ENCODE measurements at places on chromosomes 5 and 9.

GRCh38 chr5:88606173-88606572 lies 276.8 kb downstream of the MEF2C start:
- no peak for DNase-seq

- DNase-seq = no peak
Measured at GRCh38 chr5:32308946-32309345, 3.8 kb downstream of the MTMR12 start.

DNA sequence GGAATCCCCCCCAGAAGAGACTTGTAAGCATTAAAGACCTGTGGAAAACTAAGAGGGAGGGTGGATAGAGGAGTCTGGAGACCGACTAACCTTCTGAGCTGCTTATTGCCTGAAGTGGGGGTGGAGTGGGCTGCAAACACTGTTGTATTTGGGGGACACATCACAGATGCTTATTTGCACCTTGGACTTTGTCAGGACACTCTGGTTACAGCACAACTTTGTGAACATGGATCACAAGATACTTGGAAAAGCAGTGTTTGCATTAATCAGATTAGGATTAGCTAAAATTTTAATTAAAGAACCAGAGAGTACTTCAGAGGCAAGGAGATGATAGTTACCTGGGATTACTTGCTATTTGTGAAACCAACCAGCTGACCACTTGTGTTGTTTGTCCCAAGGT lies 30.9 kb downstream of the TMC1 start:
- no peak for DNase-seq

DNA sequence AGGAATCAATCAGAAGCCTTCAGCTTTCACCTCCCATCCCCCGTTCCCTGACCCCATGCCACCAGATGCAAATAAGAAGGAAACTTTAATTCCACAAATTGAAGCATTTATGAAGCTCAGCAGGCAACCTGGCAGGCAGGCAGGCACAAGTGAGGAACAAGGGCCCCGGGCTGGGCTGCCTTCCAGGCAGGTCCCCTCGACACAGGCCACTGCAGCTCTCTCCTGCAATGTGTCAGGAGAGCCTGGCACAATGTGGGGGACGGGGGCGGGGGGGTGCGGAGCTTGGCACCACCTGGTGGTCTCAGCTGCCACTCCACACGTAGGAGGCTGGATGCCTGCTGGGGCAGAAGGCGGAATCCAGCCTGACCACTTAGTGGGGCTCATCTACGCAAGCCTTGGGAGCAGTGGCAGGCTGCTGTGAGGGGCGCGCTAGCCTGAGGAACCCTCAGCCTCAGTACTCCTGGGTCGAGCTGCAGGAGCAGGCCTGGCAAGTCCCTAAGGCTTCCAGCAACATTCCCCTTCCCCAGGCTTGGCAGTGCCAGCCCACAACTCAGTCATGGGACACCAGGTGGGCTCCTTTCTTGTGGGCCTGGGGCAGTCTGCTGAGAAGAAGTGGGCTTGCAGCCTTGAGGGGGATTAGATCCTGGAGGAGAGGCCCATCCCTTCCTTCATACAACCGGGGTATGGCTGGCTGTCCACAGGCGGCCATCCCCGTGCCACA lies 50.2 kb upstream of the KCNMB1 start:
- DNase-seq = no peak

- DNase-seq = no peak
Measured at GRCh38 chr5:159017786-159018185, 81.9 kb downstream of the EBF1 start.

DNA sequence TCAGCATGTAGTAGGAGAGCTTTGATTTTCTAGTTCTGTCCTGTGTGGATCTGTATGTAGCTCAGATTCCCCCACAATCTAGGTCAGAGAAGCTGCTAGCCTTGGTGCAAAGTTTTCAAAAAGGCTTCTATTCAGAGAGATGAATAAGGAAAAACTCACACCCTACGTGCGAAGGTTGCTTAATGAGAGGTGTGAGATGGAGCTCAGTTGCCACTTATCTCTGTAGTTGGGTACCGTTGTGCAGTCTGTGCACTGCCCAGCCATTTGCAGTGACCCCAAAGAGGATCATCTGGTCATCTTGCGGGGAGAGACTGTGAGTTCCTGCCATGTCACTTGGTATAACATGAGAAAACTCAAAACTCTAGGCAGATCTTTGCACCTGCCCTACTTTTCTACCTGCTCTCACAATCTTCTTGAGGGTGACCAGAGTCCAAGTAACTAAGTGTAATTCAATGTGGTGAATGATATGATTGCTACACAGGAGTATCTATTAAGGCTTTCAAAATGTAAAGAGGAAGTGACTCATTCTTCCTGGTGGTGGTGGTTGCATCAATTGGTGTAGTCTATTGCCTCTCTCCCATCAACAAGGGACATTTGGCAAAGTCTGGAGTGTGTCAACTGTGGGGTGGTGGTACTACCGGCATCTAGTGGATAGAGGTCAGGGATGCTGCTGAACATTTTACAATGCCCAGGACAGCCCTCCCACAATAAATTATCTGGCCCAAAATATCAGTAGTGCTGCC lies 65.2 kb downstream of the TMC1 start:
- peak; percentile 9 for DNase-seq

GRCh38 chr5:53073348-53073747 lies 36.2 kb downstream of the MOCS2 start:
- DNase-seq = no peak

DNA sequence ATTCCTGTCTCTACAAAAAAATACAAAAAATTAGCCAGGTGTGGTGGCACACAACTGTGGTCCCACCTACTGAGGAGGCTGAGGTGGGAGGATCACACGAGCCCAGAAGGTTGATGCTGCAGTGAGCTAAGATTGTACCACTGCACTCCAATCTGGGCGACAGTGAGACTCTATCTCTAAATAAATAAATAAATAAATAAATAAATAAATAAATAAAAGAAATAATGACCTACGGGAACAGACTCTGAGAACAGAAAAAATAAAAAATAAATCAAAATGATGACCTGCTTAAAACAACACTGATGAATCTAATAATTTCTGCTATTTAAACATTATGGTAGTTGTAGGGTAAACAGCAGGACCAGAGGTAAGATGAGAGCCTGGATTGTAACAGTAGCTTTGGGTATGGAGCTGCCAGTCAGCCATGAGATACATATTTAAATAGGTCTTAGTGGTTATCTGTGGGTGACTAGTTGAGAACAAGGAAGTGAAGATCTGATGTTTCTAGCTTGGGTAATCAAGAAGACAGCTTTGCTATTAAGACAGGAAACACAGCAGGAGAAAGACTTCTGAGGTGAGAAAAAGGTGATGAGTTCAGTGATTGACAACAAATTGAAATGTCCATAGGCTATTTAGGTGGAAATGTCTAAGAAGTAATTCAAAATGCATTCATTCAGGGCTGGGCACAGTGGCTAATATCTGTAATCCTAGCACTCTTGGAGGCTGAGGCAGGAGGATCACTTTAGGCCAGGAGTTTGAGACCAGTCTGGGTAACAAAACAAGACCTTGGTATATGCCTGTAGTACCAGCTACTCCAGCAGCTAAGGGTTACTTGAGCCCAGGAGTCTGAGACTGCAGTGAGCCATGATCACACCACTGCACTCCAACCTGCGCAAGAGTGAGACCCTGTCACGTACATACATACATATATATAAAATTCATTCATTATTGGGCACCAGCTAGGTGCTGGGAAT lies 11.0 kb downstream of the RNF145 start:
- no peak for DNase-seq

DNA sequence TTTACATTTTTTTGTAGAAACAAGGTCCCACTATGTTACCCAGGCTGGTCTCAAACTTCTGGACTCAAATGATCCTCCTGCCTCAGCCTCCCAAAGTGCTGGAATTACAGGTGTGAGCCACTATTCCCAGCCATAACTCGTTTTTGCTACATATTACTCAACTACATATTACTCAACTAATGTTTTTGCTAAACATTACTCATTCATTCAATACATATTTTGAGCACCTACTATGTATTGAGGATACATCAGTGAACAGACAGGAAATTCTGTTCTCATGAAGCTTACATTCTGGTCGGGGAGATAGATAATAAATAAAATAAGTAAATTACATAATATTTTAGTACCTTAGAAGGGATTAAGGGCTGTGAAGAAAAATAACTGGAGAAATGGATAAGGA lies 34.9 kb upstream of the STOM start:
- no peak for DNase-seq

GRCh38 chr9:136848393-136849037 lies 694 bp upstream of the PHPT1 start:
- no peak for DNase-seq

DNA sequence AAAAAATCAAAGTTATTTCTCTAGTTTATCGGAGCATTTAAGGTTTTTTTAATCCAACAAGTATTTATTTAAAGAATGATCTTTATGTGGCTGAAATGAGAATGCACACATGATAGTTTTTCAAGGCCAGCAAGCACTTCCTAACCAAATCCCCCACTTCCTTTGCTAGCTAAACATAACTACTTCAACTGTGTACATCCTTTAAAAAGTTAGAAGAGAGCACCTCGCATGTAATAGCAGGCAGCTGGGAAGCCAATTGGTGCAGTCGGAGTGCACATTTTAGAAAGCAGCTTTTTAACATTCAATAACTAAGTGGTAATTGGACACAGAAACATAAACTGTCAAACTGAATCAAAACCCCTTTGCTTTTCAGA lies 245.7 kb downstream of the BNC2 start:
- no peak for DNase-seq

GRCh38 chr9:83219924-83220438 lies 157.0 kb upstream of the RASEF start:
- DNase-seq = no peak

GRCh38 chr5:135073761-135074345 lies 39.8 kb upstream of the PITX1 start:
- DNase-seq = no peak

Data from activated naive CD8-positive, alpha-beta T cell treated with anti-CD3 and anti-CD28 coated beads, Interleukin-2, amount 50 U/mL, for 24 hours (primary cell).